Tibial artery (tissue), 4 donors: ENCODE measurements at places on chromosomes 1 and 21.

GRCh38 chr1:155856975-155857930 lies at the start of gene GON4L:
Gene GON4L, minus strand, starts transcription at chr1:155857214. Its CDS starts 3,434 bp downstream, at chr1:155853780.
- DNase-seq: peak; percentile 89
- H3K4me1 ChIP-seq: peaks cover 28% of the 10 kb centered on the region
- H3K36me3 ChIP-seq: peaks cover 12% of the 10 kb centered on the region
- H3K27me3 ChIP-seq: no peaks in the 10 kb centered on the region

DNA sequence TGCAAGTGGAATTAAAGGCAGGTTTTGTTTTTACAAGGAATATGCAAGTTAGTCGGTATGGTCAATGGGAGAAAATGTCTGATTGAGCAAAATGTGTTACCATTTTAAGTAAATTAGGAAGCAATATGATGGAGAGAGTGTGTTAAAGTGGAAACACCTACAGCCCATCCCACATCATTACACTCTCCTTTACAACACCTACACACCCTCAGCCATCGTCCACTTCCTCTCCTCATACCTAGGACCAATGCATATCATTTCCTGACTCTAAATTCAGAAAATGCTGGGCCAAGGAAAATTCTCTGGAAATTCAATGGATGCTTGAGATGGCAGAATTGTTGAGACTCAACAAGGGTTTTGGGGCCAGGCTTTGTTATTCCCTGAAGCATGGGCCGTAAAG lies 16.4 kb upstream of the CCDC190 start:
- peaks cover 5% of the 10 kb centered on the region for H3K4me1 ChIP-seq
- no peaks in the 10 kb centered on the region for H3K36me3 ChIP-seq
- DNase-seq: no peak
- H3K4me3 ChIP-seq: no peak overlapping the region
- H3K27ac ChIP-seq: no peak overlapping the region

DNA sequence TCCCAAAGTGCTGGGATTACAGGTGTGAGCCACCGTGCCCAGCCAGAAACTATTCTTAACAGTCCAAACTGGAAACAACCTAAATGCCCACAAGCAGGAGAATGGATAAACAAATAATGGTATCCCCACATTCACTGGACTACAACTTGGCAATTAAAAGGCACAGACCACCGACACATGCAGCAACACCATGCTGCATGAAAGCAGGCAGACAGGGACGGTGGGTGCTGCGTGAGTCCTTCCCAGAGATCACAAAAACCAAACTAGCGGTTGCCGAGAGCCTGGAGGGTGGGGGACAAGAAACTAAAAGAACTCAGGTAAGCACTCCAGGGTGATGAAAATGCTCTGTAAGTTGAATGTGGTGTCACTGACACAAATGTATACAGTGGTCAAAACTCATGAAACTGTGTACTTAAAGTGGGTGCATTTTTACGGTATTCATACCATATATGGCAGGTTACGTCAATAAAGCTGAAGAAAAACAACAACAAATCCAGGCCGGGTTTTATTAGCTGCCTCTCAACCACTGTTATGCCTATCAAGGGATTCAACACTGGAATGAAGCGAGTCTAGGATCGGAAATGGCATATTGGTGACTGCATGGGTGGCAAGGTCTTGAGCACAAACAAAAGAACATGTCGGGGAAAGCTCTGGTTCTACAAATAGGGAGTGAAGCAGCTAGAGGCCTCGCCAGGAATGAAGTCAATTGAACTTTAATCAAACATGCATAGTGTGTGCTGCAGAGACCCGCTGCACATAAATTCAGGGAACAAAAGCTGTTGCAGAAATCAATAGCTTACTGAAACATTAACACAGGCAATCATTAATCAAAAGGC lies 52.4 kb downstream of the SLC45A1 start:
- H3K4me1 ChIP-seq: peaks cover 75% of the 10 kb centered on the region
- H3K27ac ChIP-seq: peak overlapping the region; percentile 82
- H3K36me3 ChIP-seq: peaks cover 13% of the 10 kb centered on the region

DNA sequence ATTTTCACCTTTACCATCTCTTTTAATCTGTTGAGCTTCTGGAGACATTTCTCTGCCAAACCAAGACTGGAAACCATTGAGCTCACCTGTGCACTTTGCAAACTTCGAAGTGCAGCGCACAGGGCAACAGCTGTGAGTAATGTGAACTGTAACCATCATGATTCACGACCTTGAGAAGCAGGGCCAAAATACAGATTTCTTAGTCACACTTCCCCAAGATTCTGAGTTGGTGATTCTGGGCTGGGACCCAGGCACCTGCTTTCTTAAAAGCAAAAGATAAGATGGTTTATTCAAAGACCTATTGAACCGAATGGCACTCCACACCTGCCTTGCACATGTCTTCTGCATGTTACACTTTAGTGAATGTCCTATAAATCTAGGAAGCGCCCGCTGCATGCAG lies 10.2 kb downstream of the AGTRAP start:
- no peak overlapping the region for H3K27ac ChIP-seq
- no peak overlapping the region for H3K4me3 ChIP-seq
- H3K27me3 ChIP-seq: no peaks in the 10 kb centered on the region
- no peak for DNase-seq
- peaks cover 52% of the 10 kb centered on the region for H3K36me3 ChIP-seq
- H3K4me1 ChIP-seq: no peaks in the 10 kb centered on the region

GRCh38 chr1:35122311-35122710 lies 43.1 kb downstream of the ZMYM1 start:
- peaks cover 10% of the 10 kb centered on the region for H3K4me1 ChIP-seq
- H3K36me3 ChIP-seq: no peaks in the 10 kb centered on the region
- DNase-seq: no peak
- no peaks in the 10 kb centered on the region for H3K27me3 ChIP-seq

- H3K4me3 ChIP-seq: no peak overlapping the region
- H3K4me1 ChIP-seq: peaks cover 36% of the 10 kb centered on the region
- H3K27me3 ChIP-seq: no peaks in the 10 kb centered on the region
- DNase-seq: no peak
- no peaks in the 10 kb centered on the region for H3K36me3 ChIP-seq
Observed at GRCh38 chr21:39105836-39106235, 77.4 kb downstream of the PSMG1 start.

DNA sequence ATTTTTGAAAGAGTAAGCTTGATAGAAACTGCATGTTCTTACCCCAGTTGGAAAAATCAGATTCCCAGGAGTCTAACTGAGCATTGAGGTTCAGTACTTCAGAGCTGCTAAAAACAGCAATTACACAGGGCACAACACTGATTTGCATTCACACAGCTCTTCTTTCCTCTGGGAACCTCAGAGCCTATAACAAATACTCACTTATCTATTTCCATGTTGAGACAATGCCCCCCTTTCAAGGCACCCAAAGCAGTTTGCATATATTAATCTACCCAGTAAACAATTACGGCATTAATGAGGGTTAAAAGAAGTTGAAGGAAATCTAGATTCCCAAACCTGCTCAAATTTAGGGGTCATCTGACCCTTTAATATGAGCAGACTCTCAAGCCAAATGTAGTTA lies 126.9 kb upstream of the SLC35F3 start:
- H3K27me3 ChIP-seq: no peaks in the 10 kb centered on the region
- no peaks in the 10 kb centered on the region for H3K36me3 ChIP-seq
- no peak for DNase-seq
- no peaks in the 10 kb centered on the region for H3K4me1 ChIP-seq
- H3K27ac ChIP-seq: no peak overlapping the region

- H3K4me1 ChIP-seq: no peaks in the 10 kb centered on the region
- H3K36me3 ChIP-seq: no peaks in the 10 kb centered on the region
Observed at GRCh38 chr1:152537496-152537895, 23.2 kb downstream of the CRCT1 start.

DNA sequence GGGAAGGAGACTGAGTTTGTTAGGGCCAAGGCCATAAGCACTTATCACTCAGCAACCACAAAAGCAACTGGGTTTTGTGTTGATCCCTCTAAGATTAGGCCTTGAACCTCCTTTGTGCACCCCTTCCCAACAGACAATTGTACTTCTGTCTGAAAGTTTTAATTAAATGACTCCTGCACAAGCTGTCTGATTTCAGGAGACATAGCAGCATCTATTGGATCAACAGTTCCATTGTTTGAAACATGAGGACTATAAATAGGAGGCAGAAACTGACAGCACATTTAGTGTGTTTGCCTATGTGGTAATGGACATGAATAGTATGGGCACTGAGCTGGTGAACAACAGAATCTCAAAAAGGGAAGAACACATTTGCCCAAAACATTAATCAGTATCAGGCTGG lies 167.3 kb upstream of the KCNJ6 start:
- H3K27me3 ChIP-seq: no peaks in the 10 kb centered on the region
- H3K27ac ChIP-seq: no peak overlapping the region
- H3K36me3 ChIP-seq: no peaks in the 10 kb centered on the region
- no peak for DNase-seq

DNA sequence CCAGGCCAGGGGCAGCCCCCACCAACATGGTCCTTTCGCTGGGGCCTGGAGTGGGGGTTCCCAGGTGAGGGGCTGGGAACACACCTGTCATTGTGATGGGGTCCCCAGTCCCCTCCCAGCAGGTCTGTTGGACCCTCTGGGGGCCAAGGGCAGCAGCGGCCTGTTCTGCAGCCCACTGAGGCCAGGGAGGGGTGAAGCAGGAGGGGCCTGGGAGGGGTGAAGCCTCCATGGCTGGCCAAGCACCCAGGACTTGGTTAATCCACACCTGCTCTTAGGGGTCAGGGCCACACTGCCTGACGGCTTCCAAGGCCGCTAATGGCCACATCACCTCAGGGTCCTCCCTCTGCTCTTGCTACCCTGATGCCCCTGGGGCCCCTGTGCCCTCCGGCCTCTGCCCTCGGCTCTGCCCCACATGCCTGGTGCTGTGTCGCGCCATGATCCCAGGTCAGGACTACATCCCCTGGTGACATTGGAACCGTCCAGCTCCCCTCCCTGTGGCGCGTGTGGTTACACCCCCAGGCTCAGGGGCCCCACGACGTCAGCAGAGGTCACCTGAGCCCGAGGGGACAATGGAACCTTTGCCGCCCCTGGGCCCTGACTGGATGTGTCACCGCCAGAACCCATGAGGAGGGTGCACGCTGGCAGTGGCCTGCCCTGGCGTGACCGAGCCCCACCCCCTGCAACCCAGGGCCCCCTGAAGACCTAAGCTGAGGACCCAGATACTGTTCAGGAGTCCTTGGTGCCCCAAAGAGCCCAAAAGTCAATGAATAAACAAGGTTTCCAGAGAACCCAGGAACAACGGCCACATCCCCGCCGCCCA lies 7.0 kb downstream of the TNFRSF18 start:
- H3K36me3 ChIP-seq: no peaks in the 10 kb centered on the region
- no peak overlapping the region for H3K27ac ChIP-seq
- H3K27me3 ChIP-seq: peaks cover 60% of the 10 kb centered on the region

DNA sequence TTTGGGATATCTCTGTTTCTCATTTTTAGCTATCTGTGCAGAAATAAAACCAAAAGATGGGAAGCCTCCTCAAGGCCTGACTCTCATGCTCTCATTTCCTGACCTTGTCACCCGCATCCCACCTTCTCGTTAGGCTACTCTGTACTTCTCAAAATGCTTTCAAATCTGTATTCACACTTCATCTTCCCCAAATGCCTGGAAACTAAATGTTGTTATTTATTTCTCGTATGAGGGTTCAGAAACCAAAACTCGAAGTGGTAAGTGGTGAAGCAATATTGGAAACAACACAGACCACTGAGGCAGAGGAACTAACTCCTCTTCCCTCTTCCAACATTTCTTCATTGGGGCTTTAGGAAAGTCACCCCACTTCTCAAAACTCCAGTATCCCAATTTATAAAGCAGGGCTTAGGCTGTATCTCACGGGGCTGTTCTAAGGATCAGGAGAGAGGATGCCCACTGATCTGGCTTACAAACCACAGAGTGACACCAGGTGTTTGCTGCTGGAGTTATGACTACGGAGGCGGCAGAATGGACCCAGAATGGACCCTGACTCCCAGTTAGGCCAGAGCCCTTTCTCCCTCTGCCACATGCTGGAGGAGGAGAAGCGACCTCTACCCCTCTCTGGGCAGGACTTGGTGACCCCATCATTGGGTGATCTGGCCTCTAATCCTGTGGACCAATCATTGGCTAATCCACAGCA lies 3.5 kb downstream of the SLAMF7 start:
- H3K27ac ChIP-seq: no peak overlapping the region
- H3K27me3 ChIP-seq: no peaks in the 10 kb centered on the region
- no peaks in the 10 kb centered on the region for H3K4me1 ChIP-seq

DNA sequence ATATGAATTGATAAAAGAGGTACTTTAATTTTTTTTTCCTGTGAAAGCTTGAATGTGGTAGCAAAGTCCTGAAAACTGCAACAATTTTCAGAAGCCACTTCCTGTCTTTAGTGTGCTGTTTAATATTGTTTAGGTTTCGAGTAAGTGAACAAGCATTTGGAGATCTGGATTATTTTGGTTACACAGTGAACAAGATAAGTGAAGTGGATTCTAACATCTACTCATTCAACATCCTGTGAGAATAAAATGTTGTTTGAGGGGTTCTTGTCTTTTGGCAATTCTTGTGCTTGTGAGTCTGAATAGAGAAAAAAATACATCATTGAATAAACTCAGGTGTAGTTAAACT lies 35.2 kb upstream of the PLA2G4A start:
- H3K27ac ChIP-seq: no peak overlapping the region
- DNase-seq: no peak
- H3K27me3 ChIP-seq: no peaks in the 10 kb centered on the region
- no peaks in the 10 kb centered on the region for H3K4me1 ChIP-seq
- H3K4me3 ChIP-seq: no peak overlapping the region

DNA sequence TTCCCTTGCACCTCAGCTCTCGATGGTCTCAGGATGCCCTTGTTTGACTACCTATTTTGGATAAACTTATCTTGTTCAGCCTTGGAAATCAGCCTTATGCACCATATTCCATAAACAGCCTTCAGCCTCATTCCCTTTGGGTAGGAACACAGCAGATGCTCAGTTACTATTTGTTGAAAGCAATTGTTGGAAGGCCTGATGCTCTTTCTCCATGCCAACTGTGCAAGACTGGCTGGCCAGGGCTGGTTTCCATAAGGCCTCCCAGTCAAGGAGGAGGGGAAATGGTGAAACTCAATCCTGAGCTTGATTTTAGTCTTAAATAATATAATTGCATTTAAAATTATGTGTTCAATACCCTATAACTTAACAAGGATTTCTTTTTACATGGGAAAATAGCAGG lies 121.1 kb upstream of the DEPDC1 start:
- H3K4me1 ChIP-seq: no peaks in the 10 kb centered on the region
- no peak for DNase-seq
- H3K36me3 ChIP-seq: no peaks in the 10 kb centered on the region
- no peaks in the 10 kb centered on the region for H3K27me3 ChIP-seq
- H3K27ac ChIP-seq: no peak overlapping the region

- no peak overlapping the region for H3K4me3 ChIP-seq
- H3K27me3 ChIP-seq: no peaks in the 10 kb centered on the region
- no peaks in the 10 kb centered on the region for H3K4me1 ChIP-seq
- H3K36me3 ChIP-seq: no peaks in the 10 kb centered on the region
Observed at GRCh38 chr1:238608144-238608543, 717.4 kb upstream of the ZP4 start.
